ENCODE measurements at places on chromosomes 5 and 9. TPM values are rescaled to one million over a fixed set of nuclear protein-coding genes. Genes with fewer than 3 reads are reported as not detected.

DNA sequence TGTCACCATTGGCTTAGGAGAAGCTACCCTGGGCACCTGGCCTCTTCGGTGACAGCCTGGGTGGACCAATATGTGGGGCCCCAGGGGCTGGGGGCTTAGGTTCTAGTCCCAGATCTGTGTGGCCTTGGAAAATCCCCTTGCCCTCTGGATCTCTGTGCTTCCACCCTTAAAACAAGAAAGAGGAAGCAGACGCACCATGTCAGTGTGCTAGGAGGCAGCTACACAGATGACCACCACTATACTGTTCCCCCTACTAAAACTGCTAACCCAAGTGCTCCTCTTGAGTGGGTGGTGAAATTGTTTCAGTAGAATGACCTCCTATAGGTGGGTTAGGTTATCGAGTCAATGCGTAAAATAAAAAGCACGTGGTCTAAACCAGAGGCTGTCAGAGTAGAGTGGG lies 31.0 kb downstream of the AFAP1L1 start:
- no peak overlapping the region for H3K4me3 ChIP-seq
- H3K36me3 ChIP-seq = peaks cover 3% of the 10 kb centered on the region
- H3K4me1 ChIP-seq = peaks cover 13% of the 10 kb centered on the region
- no peak for DNase-seq
- H3K27ac ChIP-seq = no peak overlapping the region
- no peaks in the 10 kb centered on the region for H3K27me3 ChIP-seq

GRCh38 chr5:53405396-53405795 lies 75.0 kb upstream of the FST start:
- H3K4me3 ChIP-seq = no peak overlapping the region
- no peaks in the 10 kb centered on the region for H3K27me3 ChIP-seq
- DNase-seq = no peak
- H3K27ac ChIP-seq = no peak overlapping the region
- H3K4me1 ChIP-seq = no peaks in the 10 kb centered on the region
- no peaks in the 10 kb centered on the region for H3K36me3 ChIP-seq

PCDHGB3 gene
- 7.1 TPM for polyA plus RNA-seq

DNA sequence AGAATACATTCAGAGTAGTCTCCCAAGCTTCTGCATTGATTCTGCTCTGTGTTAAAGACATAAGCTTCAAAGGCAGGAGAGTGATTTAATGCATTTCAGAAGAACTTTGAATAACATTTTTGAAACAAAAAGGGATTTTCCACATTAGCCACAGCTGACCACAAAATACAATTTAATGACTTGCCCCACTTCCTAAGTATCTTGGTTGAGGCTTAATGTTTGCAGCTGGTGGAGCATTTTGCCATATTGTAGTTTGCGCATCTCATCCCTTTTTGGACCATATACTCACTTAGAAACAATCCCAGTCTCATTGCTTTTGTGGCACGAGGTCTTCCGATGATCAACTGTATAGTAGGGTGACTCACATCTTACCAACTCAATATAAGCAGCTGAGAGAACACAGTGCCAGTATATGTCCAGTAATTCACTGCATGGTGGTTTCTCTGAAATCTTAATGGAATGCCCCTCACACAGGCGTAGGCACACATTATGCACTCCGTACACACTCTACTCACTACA lies 455.8 kb upstream of the PTGER4 start:
- no peak overlapping the region for H3K4me3 ChIP-seq
- H3K4me1 ChIP-seq = no peaks in the 10 kb centered on the region
- no peaks in the 10 kb centered on the region for H3K27me3 ChIP-seq
- H3K27ac ChIP-seq = no peak overlapping the region
- DNase-seq = no peak
- no peaks in the 10 kb centered on the region for H3K36me3 ChIP-seq

DNA sequence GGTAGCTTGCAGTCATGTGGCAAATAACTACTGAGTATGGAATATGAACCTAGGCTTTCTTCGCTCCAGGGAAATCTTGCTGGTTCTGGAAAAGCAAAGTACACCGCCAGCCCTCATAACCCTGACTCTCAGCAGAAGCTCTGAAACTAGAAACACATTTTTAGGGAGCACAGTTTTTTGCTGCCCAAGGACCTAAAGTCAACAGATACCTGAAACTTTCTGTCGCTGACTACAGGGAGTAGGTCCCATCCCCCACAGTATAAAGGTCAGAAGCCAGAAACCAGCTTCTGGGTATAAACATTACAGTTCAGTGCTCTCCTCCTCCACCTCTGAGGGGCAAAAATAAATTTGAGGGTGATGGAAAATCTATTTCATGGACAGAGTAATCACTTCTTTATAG lies 3.0 kb downstream of the ATOX1 start:
- H3K27me3 ChIP-seq = no peaks in the 10 kb centered on the region
- no peak overlapping the region for H3K27ac ChIP-seq
- H3K4me3 ChIP-seq = no peak overlapping the region
- peaks cover 16% of the 10 kb centered on the region for H3K4me1 ChIP-seq
- no peaks in the 10 kb centered on the region for H3K36me3 ChIP-seq

NPR3 gene
- polyA plus RNA-seq = 6.8 TPM

LURAP1L gene
- 14.3 TPM for polyA plus RNA-seq

DNA sequence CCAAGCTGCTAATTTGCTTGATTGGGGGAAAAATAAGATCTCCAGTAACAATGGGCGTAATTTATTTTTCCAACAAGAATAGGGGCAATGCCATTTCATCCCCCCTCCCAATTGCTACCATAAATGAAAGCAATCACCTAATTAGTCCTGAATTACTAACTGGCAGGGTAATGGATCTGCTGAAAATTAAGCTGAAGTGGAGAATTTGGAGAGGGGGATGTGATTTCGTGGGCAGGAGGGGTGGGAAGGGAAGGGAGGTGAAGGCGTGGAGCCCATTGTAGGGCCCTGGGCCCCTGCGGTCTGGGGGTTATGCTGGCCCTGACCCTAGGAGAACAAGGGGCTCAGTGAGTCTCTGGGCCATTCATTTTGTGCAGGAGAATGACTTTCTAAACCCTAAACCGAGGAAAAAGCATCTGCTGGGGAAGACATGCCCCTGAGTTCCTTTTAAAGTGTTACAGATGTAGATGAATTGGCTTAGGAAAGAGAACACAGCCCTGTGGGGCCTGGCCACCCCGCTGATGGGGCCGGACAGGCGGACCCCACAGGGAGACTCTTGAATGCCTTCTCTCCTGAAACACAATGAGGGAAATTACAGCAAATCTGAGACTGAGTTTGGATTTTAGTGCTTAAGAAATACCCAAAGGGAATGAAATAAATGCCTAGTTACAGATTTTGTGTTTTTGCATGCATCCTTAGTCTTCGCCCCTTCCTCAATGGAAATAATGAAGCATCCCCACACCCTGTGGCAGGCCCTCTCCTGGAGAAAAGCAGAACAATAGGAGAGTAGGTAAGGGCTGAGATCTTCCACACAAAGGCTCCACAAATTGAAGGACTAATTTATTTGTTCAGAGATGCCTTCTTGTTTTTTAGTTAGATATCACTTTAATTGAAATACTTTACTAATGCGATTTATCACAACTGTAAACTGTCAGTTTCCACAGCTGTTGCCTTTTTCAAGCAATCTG lies 143.2 kb downstream of the PSAT1 start:
- peaks cover 22% of the 10 kb centered on the region for H3K4me1 ChIP-seq
- DNase-seq = peak; percentile 67
- no peaks in the 10 kb centered on the region for H3K36me3 ChIP-seq
- peak overlapping the region; percentile 2 for H3K27ac ChIP-seq
- no peaks in the 10 kb centered on the region for H3K27me3 ChIP-seq
- H3K4me3 ChIP-seq = no peak overlapping the region

DAB2 gene
- polyA plus RNA-seq = 21.5 TPM

- DNase-seq = no peak
- no peak overlapping the region for H3K4me3 ChIP-seq
- H3K27me3 ChIP-seq = no peaks in the 10 kb centered on the region
- H3K36me3 ChIP-seq = no peaks in the 10 kb centered on the region
These were observed 54.4 kb downstream of the CMYA5 start for GRCh38 chr5:79743846-79744605.

DNA sequence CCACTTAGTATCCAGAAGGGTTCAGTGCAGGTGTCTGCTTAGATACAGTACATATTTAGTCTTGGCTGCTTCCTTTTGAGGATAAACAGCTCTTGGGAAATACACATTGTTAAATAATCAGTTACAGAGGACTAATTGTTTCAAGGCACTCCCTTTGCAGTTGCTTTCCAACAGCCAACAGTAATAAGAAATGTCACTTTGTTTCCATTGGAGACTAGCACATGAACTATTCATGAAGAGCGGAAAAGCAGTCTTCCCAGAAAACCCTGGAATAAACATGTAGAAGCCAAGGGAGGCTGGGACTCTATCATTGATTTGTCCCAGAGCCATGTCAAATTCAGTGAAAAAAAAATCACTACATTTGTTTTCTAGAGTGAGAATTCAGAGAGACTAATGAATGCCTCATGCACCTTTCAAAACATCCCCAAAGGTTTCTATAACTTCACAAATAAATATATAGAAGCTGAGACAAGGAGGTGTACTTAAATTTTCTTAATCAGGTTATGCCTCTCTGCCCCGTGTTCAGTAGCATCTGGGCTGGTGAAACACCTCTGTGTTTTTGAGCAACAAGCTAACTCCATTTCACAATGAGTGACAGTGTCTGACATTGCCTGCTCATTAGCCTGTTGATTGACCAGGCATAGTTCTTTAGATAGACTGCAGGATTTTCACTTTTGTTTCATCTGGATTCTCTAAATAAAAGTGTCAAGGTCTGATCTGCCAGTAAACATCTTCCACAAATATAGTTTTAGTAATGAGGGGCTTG lies 271.5 kb downstream of the ARRDC3 start:
- H3K27ac ChIP-seq = peak overlapping the region; percentile 36
- no peak overlapping the region for H3K4me3 ChIP-seq
- DNase-seq = no peak
- H3K36me3 ChIP-seq = no peaks in the 10 kb centered on the region

DNA sequence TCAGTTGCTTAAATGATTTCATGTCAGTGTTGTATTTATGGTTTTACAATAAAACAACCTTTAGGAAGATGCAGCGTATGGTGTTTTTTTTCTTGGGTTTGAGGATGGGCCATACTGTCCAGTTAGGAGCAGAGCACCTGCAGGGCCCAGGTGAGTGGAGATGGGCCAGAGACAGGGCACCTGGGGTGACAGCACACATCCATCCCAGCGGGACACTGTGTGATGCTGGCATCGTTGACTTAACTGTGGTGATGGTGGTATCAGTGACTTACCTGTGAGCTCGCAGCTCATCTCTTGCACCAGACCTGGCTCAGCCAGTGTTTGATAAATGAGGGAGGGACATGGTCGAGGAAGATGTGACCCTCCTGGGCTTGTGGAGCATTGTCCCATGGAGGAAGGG lies 21.6 kb downstream of the AMBP start:
- DNase-seq = no peak
- peaks cover 17% of the 10 kb centered on the region for H3K36me3 ChIP-seq
- no peaks in the 10 kb centered on the region for H3K27me3 ChIP-seq
- H3K27ac ChIP-seq = no peak overlapping the region

FAXDC2 gene
- polyA plus RNA-seq = 29.0 TPM

DNA sequence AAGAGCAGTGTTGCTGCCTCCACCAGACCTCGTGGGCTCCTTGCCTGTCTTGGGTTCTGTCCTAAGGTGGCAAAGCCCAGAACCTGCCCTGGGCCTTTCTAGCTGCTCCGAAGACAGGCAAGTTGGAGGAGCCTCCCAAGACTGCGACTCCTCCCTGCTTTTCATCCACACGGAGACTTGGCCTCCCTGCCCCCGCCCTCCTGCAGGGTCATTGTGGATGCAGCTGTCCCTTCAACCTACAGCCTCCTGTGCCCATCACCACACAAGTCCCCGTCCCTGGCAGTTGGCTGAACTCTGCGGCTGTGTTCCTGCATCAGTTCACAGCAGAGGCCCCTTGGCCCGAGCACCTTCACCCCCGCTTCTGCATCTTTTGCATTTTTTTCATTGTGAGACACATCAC lies 59.2 kb downstream of the WNK2 start:
- H3K4me3 ChIP-seq = no peak overlapping the region
- peaks cover 76% of the 10 kb centered on the region for H3K36me3 ChIP-seq
- H3K27me3 ChIP-seq = no peaks in the 10 kb centered on the region

TAF11L10 gene
- polyA plus RNA-seq = not detected

GRCh38 chr9:92976431-92976830 lies 29.1 kb downstream of the FGD3 start:
- DNase-seq = no peak
- peaks cover 34% of the 10 kb centered on the region for H3K36me3 ChIP-seq
- no peaks in the 10 kb centered on the region for H3K27me3 ChIP-seq
- no peaks in the 10 kb centered on the region for H3K4me1 ChIP-seq
- no peak overlapping the region for H3K4me3 ChIP-seq
- no peak overlapping the region for H3K27ac ChIP-seq

DNA sequence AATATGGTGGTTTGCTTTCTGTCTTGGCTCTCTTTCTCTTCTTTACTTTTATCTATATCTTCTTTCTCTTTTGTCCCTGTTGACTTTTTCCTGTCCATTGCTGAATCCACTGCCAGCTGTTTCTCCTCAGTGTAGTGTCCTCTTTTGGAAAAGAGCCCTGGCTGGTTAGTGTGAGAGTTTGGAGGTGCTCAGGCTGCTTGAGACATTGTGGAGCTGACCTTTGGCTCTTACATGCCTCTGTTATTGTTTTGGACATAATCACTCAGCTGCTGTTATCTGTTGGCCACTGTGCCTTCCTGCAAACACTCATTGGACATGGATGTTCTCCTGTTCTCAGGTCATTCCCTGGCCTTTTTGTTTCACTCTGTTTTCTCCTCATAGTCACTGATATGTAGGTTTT lies 295.4 kb upstream of the RIOK2 start:
- H3K4me3 ChIP-seq = no peak overlapping the region
- no peaks in the 10 kb centered on the region for H3K36me3 ChIP-seq
- H3K4me1 ChIP-seq = no peaks in the 10 kb centered on the region
- no peaks in the 10 kb centered on the region for H3K27me3 ChIP-seq
- no peak for DNase-seq
- H3K27ac ChIP-seq = no peak overlapping the region

- H3K36me3 ChIP-seq = no peaks in the 10 kb centered on the region
- H3K4me3 ChIP-seq = no peak overlapping the region
- H3K27me3 ChIP-seq = no peaks in the 10 kb centered on the region
- no peaks in the 10 kb centered on the region for H3K4me1 ChIP-seq
- no peak overlapping the region for H3K27ac ChIP-seq
These were observed 99.4 kb upstream of the PTPN3 start for GRCh38 chr9:109597496-109597895.

All from spinal cord (tissue), 10 donors.